G401 (cell line): ENCODE measurements at places on chromosomes 6 and 20. TPM values are rescaled to one million over a fixed set of nuclear protein-coding genes. Genes with fewer than 3 reads are reported as not detected.

The GHRH gene
- total RNA-seq: not detected in 2 replicates

- no peak for DNase-seq
Observed at GRCh38 chr6:45855642-45856394, 159.8 kb downstream of the CLIC5 start.

The NMBR gene
- not detected in 2 replicates for total RNA-seq

DNA sequence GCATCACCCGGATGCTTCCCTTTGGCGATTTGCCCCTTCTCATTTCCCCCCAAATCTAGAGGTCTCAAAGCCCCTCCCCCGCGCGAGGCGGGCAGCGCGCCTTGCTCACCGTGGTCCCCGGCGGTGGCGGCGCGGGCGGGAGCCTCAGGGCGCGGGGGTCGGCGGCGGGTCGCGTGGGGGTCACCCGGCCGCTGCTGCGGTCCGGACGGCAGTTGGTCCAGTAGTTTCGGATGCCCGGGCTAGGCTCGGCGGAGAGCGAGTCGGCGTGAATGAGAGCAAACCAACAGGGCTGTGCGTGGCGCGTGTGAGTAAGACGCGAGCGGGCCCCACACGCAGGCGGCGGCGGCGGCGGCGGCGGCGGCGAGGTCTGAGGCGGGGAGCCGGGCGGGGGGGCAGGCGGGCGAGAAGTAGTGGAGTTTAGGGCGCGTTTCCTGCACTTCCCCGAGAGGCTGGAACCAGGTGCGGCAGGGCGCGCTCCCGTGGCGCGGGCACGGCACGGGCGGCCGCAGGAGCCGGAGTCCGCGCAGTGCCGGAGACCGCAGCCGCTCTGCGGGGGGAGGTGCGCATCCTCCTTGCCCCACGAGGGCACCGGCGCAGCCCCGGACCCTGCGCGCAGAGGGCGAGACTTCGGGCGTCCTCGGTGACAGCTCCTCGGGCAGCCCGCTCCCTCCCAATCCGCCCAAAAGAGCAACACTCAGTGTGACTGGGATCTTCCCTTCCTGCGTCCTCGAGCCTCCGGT lies 567 bp downstream of the HS3ST5 start:
- DNase-seq: no peak

The PRDM13 gene
- total RNA-seq: 0.06 and 0.34 TPM in 2 replicates

- DNase-seq: no peak
Observed at GRCh38 chr20:49562311-49563014, 5.5 kb downstream of the PTGIS start.

GRCh38 chr6:128018821-128019220 lies 118.0 kb upstream of the THEMIS start:
- DNase-seq: no peak

- DNase-seq: no peak
Observed at GRCh38 chr6:101921829-101922450, 528.4 kb downstream of the GRIK2 start.

GRCh38 chr6:21202521-21202920 lies 391.0 kb upstream of the SOX4 start:
- DNase-seq: no peak

- peak; percentile 11 for DNase-seq
Observed at GRCh38 chr6:27867945-27868300, 44.3 kb downstream of the OR2B2 start.

DNA sequence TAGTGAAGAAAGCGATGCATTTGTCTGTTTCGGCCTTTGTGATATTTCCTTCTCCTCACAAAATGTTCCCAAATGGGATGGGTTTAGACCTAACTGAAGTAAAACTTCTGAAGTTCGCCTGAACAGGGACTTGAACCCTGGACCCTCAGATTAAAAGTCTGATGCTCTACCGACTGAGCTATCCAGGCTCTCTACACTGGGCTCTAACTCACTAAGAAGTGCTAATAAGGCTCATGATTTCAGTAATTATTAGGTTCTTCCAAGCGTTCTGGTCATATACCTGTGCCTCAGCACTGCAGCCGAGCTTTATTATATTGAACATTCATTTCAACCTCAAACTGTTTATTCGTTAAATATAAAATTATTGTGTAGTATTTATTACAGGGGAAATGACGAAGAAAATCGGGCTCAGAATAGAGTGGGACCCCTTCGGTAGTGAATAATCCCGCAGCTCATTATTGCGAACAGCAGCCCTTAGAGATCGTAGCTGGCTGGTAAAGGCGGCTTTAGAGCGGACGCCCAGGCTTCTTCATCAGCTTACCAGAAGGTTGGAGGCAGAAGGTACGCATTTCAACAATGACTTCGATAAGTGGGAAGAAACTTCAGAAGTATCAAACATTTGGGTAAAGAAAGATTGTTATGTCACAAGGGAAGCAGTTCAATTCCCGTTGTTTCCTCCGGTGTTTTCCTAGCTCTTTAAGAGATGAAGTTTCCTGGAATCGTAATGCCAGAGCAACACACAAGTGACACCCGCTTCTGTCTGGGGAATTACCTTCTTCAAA lies 119.0 kb upstream of the ZNF184 start:
- peak; percentile 33 for DNase-seq

DNA sequence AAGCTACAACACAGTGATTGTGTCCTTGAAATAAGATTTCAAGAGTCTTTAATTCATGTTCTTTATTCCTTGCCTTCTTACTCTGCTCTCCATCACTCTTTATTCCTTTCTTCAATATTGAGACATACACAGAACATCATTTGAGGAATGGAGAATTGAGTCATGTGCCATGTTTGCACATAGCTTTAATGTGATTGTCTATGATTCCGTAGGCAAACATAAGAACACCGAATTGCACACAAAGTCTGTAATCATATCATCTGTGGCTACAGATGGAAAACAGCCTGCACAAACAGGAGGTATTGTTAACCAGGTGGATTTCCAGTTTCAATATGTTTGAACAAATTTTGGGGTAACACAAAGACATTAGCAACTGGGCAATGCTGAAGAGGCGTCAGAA lies 571.6 kb upstream of the GJE1 start:
- no peak for DNase-seq

DNA sequence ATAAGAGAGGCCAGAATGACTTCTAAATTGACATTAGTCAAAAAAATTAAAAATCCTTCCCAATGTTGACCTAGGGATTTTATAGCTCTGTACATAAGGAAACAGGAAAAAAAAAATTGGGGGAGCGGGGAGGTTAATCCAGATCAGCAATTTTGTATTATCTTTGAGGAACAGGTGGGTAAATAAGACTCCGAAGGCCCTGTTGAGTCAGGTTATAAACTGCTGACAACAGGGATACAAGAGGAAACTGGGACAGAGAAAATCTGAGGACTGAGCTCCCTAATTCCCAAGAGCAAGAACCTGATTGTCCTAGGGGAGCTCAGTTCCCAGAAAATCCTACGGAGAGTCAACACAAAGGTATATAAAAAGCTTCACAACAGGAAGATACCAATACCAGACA lies 26.8 kb upstream of the CRIP3 start:
- no peak for DNase-seq

DNA sequence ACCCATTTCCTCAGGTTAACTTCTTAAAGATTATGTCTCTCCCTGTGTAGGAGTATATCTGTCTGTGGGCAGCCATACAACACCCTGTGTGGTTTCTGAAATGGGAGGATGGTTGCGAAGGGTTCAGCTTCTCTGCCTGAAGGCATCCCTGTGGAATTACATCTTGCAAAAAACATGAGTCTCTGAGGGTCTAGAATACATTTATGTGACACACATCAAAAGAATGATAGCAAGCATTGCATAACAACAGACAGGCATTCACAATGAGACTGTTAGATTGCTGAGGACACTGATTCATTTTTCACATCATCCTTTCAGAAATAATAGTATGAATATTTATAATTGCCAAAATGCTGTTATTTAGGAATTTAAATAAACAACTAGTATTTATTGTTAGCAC lies 670.9 kb downstream of the HTR1B start:
- no peak for DNase-seq

DNA sequence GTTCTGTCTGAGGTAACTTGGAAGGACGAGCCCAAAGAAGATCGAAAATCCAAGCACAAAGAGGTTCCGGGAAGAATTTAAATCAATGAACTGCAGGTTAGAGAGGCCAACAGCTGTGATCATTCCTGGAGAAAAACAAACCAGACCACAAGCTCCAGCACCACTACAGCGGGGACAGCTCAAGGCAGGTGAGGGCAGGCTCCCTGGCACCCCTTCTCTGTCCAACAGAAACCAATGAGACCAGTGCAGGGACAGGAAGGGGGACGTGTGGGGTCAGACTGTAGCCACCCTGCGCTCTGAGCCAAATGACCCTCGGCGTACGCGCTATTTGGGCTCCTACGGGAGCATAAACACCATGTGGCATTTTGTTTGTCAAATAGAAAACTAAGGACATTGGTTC lies 139.3 kb downstream of the SLC23A2 start:
- no peak for DNase-seq

GRCh38 chr6:160069050-160069454 lies 52.6 kb upstream of the SLC22A1 start:
- no peak for DNase-seq

DNA sequence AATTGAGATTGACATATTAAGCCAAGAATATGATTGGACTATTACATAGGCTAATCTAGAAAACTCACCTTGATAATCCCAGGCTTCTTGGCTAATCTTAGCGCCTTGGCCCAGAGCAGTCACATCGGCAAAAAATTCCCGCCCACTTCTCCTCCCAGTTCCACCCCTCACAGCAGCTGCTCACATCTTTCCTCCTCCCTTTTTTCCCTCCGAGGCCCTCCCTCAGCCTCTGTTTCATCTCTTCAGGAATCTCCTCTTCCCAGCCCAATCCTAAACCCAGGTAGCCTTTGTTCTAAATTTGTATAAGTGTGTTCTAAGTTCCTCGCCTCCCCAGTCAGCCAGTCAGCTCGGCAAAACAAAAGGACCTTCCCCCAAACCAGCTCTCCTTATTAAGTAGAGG lies 184.3 kb downstream of the PRKN start:
- DNase-seq: no peak

- DNase-seq: no peak
Observed at GRCh38 chr6:118770112-118770788, 118.9 kb upstream of the CEP85L start.

- DNase-seq: peak; percentile 86
Observed at GRCh38 chr6:91193446-91193845, 606.6 kb upstream of the MAP3K7 start.

DNA sequence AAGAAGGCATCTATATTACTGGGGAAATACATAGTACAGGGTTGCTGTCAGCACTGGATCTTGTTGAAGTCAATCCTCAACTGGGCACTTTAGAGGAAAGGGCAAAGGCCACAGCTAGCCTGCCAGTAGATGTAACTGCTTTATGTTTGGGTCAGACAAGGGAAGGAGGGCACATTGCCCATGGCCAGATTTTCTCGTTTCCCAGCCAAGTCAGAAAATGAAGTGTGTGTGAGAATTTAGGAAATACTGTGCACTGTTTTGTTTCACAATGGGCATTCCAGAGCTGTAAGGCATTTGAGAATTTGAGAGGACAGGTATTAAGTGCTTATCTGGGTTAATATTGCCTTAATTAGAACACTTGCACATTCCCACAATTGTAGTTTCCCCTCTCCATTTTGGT lies 183.9 kb upstream of the MCHR2 start:
- DNase-seq: no peak

- no peak for DNase-seq
Observed at GRCh38 chr6:166934174-166934573, 22.2 kb downstream of the RNASET2 start.

- DNase-seq: no peak
Observed at GRCh38 chr6:33921745-33922144, 117.9 kb upstream of the MLN start.

DNA sequence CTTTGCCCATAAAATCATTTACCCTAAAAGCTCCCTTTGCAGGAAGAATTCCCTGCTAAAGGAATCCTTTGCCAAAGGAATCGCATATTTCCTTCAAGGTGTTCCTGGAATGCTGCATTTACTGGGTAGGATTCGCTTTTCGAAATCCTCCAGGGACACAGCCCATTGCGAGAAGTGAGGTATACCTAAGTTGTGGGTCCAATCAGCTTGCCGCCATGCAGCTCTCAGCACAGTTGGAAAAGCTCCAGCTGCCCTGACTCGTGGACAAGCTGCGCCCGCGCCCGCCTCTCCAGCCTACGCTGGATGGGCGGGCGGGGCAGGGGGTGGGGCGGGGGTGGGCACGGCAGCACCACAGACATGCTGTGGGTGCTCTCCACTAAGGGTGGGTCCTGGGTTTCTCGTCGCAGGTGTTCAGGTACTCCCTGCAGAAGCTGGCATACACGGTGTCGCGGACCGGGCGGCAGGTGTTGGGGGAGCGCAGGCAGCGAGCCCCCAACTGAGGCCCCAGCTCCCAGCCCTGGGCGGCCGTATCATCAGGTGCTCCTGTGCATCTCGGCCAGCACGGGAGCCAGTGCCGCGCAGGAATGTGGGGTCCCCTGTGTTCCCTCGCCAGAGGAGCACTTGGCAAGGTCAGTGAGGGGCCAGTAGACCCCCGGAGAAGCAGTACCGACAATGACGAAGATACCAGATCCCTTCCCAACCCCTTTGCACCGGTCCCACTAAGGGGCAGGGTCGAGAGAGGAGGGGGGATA lies 1.4 kb downstream of the NNAT start:
- DNase-seq: peak; percentile 70

- DNase-seq: no peak
Observed at GRCh38 chr6:165845493-165845892, 182.5 kb upstream of the PDE10A start.

DNA sequence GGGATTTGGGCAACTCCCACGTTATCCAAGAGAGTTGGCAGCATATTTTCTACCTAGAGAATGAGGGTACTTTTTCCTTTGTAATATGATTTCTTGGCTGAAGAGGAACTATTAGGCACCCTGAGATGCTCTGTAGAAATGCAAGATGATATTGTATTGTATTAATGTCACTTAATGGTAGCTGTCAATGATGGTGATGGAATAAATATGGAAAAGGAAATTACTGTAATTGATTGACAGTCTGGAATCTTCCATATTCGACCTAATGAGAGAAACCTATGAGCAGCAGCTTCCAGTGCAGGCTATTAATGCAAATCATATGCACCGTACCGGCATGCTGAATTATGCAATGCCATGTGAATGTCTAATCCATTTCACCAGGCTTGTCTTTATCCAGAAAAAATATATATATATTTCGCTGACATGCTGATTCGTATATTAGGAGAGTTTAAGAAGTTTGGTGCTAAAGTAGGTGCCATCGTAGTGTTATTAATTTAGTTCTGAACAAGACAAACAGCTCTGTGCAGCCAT lies 494.2 kb upstream of the JARID2 start:
- no peak for DNase-seq

DNA sequence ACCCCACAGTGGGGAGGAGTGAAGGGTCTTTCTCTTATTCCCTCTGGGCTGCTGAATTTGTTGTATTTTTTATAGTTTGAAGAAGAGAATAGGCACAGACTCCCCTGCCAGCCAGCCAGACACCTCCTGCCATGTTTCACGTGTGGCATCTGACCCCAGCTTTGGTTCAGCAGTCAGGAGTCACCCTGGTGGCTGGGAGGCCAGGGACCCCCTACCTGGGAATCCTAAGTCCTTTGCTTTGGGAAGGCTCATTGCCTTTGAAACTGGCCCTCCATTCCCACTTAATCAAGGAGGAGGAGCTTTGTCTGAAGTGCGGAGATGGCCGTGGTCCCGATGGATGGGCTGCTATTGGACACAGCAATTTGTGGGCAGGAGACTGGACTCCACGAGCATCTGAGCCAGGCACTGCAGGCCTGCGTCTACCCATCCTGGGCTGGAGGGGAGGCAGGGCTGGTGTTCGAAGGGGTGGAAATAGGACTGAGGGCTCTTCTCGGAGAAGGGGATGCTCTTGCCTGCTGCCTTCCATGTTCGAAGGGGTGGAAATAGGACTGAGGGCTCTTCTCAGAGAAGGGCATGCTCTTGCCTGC lies 196.1 kb downstream of the DLL1 start:
- DNase-seq: no peak
